ENCODE measurements at places on chromosomes 5 and 9.

- no peak for DNase-seq
Measured at GRCh38 chr5:29972597-29972996, 1220.9 kb upstream of the CDH6 start.

DNA sequence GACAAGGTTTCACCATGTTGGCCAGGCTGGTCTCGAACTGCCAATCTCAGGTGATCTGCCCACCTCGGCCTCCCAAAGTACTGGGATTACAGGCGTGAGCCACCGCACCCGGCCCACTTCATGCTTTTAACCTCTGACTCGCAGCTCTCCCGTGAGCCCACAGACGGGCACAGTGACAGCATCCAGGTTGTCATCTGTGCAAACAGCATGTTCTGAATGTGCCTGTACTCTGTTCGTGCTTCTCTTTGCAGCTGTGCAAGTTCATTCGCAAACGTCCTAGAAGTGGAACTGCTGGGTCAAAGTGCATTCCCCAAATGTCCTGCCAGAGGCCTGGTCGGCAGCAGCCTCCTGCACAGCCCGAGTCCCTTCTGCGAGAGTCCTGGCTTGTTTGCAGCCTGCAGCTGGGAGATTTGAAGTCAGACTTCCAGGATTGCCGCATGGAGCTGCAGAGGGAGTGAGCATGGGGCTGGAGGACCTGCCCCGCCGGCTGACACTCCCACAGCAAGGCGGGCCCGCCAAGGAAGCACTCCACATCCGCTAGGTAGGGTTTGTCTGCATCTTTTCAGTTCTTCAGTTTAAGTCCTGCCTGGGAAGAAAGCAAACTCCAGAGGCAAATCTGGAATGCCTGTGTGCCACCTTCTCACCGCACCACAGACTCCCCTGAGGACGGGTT lies 3.4 kb downstream of the BRD3OS start:
- no peak for DNase-seq

DNA sequence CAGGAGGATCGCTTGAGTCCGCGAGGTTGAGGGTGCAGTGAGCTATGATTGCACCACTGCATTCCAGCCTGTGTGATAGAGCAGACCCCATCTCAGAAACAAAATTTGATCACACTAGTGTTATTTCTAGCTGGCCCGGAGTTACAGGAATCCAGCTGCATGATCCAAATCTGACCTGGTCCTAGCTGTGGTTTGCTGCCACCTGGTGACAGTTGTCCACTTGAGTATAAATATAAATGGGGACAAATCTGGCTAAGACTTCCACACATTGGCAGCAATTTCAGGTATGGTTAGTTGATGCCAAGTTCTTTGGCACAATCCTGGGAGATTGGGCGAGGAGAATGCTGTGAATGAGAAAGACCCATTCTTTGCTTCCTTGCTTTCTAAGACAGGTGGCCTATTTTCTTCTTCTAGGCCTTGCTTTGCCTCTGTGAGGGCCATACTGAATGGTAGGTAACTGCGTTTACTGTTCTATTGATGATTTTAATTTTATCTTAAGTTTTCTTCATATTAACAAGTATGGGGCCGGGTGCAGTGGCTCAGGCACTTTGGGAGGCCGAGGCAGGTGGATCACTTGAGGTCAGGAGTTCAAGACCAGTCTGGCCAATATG lies 35.4 kb downstream of the UBE2R2 start:
- peak; percentile 61 for DNase-seq

DNA sequence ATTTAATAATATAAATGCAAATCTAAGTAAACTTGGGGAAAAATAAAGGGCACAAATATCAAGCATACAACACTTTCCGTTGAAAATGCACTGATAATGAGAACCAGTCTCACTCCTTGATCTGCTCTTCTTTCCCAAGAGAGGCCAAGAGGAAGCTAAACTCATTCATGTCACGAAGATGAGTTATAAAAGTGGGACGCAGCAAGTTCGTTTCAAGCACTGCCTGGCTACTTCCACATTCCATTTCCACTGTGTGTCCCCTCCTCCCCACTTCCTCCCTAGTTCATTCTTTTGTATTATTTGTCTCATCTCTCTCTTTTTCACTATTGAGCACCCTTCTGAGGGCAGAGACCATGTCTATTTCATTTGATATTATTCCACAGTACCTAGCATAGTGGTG lies 158.1 kb downstream of the SLC24A2 start:
- no peak for DNase-seq

- no peak for DNase-seq
Measured at GRCh38 chr9:110330484-110331105, 7.1 kb downstream of the TXNDC8 start.

DNA sequence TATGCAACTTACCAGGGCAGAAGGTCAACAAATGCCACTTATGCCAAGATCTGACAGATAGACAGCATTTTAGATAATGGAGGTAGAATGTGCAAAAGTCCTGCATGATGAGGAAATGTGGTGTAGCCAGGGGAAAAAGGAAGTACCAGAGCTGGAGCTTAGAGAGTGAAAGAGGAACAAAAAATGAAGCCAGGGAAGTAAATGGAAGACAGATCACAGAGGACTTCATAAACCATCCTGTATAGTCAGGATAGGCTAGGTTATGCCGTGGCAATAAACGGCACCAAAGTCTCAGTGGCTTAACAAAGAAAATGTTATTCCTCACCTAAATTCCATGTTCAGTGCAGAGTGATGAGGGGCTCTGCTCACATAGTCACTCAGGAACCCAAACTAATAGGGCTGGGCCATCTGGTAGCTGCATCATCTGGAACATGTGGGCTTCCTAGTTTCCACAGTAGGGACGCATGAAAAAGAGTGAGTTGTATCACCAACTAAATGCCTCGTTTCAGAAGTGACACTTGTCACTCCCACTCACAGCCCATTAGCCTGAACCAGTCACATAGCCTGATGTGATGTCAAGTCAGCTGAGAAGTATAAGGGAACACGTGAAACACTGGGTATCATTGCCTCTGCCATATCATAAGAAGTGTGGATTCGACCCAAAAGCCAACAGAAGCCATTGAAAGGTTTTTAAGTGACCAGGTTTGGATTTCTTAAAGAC lies 70.3 kb downstream of the SH3RF2 start:
- peak; percentile 8 for DNase-seq

DNA sequence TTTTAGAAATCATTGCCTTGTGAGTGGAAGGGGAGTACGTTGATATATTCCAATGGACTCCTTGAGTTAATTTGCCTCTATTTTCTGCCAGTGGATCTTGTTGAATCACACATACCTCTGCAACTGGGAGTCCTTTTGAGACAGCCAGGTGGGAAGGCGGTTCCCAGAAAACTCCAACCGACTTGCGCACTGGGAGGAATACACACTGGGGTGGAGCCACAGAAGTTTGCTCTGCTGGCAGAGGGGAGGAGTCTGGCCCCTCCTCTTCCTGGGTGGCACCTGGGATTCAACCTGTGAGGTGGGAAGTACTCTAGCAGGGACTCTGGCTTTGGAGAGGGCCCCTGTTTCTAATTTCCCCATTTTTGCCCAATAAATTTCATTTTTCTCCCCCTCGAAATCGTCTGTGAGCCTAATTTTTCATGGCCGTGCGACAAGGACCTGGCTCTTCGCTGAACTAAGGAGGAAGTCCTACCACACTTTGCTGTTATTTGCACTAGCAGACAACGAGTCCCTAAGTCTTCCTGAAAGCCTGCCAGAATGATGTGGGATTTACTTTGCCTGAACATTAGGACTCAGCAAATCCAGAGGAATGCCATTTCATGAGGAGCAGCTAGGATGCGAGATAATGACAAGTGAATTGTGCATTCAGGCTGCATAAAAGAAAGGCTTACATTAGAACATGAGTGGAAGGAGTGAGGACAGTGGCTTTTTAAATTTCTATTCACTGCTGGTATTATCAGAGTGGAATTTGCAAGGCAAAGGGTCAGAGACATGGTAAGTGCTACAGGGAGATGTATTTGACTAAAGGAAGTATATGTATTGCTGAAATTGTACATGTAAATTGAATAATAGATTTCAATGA lies 67.2 kb downstream of the PRLR start:
- DNase-seq, result no peak

- no peak for DNase-seq
Measured at GRCh38 chr9:15239816-15240215, 67.2 kb downstream of the TTC39B start.

DNA sequence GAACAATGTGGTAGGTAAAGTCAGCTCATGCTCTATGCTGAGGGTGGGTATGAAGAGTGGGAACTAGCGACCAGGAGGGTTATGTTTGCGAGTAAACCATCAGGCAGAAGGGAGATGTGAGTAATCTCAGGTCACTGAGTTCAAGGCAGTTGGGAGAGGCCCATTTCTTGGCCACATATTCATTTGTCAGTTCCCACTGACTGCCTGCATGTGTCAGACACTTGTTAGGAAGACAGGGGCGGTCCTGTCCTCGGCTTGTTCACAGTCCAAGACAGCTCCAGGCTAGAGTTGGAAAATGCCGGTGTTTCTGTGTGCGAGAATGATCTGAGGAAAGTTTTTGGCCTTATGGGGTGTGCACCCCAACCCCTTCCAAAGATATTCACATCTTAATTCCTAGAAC lies 48.6 kb upstream of the GDNF start:
- DNase-seq, result no peak

- DNase-seq, result peak; percentile 69
Measured at GRCh38 chr5:40333459-40334241, 346.1 kb upstream of the PTGER4 start.

DNA sequence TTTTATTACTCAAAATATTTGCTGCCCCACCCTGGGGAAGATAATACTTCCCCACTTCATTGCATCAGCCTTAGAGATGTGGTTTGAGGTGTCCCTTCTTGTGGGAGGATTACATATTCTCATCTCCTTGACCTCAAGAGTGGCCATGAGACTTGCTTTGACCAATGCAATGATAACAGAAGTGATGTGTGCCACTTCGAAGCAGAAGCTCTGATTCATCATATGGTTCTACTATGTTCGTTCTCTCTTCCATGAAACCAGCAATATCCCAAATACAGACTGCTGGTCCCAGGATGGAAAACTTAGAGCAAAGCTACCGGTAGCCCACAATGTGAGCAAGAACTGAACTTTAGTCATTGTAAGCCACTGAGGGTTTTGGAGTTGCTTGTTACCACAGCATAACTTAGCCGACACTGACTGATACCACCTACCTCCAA lies 92.0 kb downstream of the THBS4 start:
- peak; percentile 20 for DNase-seq

- DNase-seq, result peak; percentile 24
Measured at GRCh38 chr9:6566409-6567139, 79.0 kb downstream of the GLDC start.

DNA sequence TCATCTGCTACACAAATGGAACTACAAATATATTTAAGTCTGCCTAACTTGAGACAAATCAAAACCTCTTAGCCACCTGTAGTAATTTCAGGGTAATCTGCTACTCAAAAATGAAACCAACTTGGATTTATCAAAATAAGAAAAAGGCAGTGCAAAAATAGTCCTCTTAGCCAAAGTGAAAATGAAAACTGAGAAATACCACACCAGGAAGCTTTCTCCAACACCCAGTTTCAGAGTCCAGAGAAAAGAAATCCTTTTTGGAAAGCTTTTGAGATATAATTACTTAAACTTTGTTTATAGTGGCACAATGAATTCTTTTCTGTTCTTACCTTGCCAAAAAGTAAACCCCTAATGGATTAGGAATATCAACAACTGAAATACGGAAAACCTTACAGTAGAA lies 990.4 kb downstream of the EFNA5 start:
- DNase-seq, result no peak

DNA sequence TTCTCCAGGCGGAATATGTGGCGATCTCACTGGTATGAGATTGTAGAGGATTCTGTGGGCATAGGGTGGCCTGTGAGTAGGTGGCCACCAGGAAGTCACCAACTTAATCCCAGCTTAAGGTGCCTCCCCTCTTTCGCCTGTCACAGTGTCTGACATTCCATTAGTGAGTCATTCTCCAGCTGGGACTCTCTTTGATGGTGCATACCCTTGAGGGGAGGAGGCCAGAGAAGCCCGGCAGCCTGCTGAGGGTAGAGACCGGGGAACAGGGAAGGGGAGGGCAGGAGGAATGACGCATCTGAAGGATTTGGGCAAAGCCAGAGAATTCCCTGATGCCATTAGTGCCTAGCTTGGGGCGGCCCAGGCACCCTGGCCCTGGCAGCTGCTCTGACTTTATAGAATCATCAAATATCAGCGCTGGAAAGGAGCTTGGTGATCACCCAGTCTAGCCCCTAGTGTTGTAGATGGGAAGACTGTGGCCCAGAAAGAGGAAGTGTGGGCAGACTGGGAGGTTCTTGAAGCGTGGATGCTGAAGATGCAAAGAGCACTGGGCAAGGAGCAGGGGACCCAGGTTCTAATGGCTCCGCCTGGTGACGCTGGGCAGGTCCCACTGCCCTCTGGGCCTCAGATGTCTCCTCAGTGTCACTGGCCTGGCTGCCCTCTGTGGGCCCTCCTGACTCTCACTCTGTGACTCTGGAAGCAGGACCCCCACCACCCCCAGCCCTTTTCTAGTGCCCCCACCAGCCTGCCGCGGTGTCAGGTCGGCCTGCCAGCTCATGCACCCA lies 41.4 kb downstream of the DAB2IP start:
- no peak for DNase-seq

GRCh38 chr5:50964746-50965653 lies 298.6 kb downstream of the PARP8 start:
- DNase-seq, result no peak

GRCh38 chr9:84804951-84805694 lies 135.6 kb downstream of the NTRK2 start:
- no peak for DNase-seq

GRCh38 chr5:60334281-60334713 lies 365.7 kb downstream of the DEPDC1B start:
- DNase-seq, result no peak

DNA sequence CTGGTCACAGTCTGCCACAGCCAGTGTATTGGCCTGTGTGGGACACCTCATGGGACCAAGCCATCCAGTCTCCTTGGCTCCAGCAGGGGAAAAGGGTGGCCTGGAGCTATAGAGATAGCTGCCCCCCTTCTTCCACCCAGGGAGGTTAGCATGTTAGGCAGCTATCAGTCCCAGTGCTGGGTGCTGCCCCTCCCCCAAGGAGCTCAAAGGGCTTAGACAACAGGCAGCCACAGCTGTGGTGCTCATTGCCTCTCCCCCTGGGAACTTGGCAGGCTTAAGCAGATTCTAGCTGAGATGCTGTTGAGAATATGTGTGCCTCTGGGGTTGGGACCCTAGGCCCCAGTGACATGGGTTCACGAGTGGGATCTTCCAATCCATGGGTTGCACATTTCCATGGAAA lies 226.0 kb upstream of the PTGER4 start:
- DNase-seq, result no peak

GRCh38 chr5:142233083-142234032 lies 91.5 kb downstream of the SPRY4 start:
- DNase-seq, result no peak

DNA sequence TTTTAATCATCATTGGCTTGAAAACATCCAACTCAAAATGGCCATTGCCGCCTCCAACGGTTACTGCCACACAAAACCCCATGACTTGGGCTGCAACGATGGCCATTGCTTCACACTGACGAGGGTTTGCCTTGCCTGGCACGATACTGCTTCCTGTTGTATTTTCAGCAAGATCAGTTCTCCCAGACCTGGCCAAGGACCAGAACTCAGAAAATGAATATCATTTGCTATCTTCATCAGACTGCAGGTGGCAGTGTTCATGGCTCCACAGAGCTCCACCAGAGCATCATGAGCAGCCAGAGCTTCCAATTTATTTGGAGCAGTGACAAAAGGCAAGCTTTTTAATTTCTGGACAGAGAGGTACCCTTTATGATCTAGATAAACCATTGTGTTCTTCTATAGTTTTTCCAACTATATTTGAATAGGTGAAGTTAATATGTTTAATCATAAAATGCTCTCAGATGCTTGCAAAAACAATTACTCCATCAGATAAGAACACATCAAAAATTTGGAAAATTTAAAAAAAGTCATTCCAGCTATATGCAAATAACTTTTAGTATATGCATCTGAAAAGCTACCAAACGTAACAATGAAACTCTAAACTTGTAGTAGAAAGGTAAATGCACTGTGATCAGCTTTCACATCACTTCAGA lies 10.4 kb downstream of the AMACR start:
- peak; percentile 34 for DNase-seq

Data from CD4-positive, alpha-beta T cell treated with Interleukin-4 for 4 hours (primary cell).